ENCODE measurements at places on chromosomes 7 and 10.

DNA sequence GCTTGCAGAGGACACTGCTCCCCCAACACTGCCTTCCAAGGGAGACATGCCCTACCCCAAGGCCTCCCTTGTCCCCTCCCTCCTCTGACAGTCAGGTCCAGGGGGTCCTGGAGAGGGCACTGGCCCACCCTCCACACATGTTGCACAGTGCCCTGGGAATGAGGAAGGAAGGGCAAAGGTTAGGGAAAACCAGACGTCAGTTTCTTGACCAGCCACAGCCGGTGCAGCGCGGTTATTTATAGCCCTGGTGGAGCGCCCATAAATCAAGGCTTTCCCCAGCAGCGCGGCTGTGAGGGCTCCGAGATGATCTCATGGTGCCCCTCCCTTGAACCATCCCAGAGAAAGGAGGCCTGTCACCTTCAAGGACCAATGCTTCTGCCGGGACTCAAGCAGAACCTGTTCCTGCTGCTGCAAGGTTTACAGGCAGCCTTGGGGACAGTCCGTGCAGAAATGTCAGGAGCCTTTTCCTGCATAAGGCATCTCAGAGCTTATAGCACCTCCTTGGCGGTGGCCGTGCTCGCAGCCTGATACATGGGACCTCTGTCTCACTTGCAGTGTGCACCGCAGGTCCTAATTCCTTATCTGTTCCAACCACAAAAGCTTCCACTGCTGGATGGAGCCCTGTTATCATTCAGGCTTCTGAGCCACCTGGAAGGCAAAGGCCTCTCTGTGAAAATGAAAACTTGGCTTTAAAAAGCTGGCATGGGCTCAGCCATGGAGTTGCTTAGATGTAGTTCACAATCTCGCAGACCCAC, 127.3 kb downstream of the LHPP start:
- DNase-seq: no peak

- peak; percentile 85 for DNase-seq
These were observed 25.9 kb downstream of the DGKI start for GRCh38 chr7:137820677-137821420.

DNA sequence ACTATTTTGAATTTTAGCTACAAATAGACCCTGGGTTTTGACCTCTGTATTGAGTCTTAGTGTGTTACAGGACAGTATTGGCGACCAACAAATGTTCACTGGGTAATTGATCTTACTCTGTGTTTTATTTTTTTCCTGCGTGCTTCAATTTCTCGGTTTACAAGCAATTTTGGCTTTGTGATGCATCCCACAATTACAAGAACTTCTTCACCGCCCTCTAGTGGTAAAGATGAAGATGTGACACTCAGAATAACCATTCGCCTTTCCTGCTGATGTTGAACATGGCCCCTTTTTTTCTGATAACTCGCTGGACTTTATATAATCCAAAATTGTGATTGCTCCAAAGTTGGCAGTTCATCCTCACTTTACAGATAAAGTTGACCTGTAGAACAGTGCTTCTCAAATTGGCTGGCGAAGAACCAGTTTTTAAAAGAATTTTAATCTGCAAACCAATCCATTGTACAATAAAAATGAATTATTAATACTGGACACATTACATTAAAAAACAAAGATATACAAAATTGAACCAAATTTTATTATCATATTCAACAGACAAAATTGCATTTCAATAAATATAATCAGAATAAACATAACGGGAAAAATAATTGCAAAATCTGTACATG, 20.2 kb upstream of the SMC3 start:
- DNase-seq: peak; percentile 81

GRCh38 chr10:122939856-122940543, 14.0 kb downstream of the C10orf88 start:
- DNase-seq: no peak

DNA sequence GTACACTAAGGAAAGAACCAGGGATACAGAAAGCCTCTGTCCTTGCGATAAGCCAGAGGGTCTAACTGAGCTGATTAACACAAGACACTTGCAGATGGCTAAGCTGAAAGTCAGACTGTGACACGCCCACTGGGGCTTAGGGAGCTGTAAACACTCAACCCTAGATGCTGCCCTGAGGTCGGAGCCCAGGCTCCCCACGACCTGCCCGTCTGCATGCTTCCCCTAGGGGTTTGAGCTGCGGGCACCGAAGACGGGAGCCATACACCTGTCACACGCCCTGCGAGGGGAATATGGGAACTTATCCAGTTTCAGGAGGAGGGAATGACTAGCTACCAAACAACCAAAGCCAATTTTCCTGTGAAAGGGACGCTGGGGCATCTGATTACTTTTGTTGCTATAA, 96.0 kb downstream of the HTR5A start:
- no peak for DNase-seq
